CD4-positive, alpha-beta T cell treated with Interleukin-12 subunit alpha and Interleukin-12 subunit beta, for 1 hour (primary cell): ENCODE measurements at places on chromosomes 2 and 18.
A peak's percentile ranks its signal among the peaks of the same experiment; 100 is the strongest.

DNA sequence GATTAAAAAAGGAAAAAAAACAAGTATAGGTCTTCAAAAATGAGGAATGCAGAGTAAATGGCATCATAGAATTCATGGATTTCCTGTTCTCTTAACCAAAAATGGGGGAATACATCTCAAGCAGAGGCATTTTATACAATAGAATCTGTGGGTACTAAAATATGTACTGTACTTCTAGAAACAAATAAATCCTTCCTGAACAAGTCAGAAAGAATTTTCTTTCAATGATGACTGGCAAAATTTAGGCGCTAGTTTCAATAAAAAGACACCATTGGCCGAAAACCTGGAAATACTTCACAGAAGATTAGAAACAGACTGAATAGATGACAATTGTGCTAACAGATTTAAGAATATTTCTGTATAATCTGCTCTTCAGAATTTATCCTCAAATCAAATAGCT lies 15.1 kb downstream of the TRAK2 start:
- no peak for DNase-seq

DNA sequence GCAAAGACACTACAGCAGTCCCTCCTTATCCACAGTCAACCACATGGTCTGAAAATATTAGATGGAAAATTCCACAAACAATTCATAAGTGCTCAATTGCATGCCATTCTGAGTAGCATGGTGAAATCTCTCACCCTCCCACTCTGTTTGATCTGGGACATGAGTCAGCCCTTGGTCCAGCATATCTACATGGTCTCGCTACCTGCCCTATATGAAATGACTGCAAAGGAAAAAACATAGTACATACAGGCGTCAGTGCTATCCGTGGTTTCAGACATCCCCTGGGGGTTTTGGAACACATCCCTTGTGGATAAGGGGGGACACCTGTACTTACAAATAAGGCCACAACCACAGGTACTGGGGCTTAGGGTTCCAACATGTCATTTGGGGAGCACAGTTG lies 73.7 kb downstream of the CABLES1 start:
- DNase-seq: no peak

GRCh38 chr2:26088038-26088643 lies 54.3 kb downstream of the RAB10 start:
- peak; percentile 45 for DNase-seq

- DNase-seq: peak; percentile 10
These were observed 54.0 kb upstream of the GPR75 start for GRCh38 chr2:53913721-53914120.

DNA sequence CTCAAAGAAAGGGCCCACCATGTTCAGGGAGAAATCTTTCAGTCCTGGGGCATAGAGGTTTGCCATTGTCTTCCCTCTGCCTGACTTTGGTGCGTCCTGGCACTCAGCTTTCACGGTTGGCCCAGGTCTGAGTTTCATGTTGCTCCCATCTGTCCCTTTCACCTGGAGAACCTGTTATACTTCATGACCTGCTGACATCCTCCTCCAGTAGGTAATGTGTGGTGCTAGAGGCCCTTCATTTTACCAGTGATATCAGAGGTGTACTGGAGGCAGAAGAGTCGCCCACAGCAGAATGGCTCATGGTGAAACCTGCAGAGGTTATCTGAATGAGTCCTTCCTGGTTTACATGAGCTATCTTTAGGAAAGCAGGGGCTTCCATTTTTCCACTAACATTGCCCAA lies 128.8 kb upstream of the DLX2 start:
- DNase-seq: no peak

- no peak for DNase-seq
These were observed 85.3 kb upstream of the ACVR2A start for GRCh38 chr2:147759536-147759935.

DNA sequence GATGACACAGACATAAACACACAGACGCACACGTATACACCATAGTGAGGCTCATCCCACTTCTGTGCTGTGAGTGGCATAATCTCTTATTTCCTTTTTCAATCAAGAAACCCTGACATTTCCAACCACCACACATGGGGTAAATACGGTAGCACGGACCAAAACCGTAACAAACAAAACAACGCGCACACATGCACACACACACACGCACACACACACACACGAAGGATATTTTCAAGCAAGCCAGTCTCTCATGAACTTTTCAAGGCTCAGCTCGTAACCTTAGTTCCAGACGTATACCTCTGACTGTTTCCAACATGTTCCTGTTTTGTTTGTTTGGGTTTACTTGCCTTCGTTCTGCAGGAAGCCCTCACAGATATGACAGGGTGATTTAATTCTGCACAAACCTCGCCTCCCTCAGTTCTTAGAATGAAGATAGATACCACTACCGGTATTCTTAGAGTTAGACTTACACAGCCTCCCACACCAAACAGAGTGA lies 119.8 kb downstream of the BCL2 start:
- peak; percentile 68 for DNase-seq

DNA sequence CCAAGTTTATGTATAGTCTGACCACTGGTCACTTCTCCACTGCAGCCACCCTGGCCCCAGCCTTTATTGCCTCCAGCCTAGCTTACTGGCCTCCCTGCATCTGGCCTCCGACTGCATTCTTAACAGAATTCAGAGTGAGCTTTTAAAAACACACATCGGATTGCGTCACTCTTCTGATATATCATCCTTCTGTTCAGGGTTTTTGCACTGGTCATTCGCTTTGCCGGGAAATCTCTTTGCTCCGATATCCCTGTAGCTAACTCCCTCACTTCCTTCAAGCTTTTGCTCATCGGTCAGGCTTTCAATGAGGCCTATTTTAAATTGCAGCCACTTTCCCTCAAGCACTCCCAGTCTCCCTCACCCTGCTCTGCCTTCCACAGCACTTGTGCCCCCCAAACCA lies 101.6 kb upstream of the DLX2 start:
- no peak for DNase-seq

DNA sequence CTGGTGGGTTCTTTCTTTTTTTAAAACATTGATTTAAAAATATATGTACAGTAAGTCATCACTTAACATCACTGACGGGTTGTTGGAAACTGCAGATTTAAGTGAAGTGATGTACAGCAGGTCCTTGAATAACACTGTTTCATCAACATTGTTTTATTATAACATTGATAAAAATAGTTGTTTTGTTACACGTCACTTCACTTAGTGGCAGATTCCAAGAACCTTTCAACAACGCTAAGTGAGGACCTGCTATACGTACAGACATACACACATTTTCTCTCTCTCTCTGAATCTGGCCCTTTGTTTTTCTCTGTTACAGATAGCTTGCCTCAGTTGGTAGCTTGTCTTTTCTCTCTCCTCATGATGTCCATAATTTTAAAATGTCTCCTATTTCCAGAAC lies 9.5 kb downstream of the CNOT11 start:
- DNase-seq: no peak

GRCh38 chr2:72694715-72695496 lies 130.9 kb downstream of the EXOC6B start:
- DNase-seq: no peak

DNA sequence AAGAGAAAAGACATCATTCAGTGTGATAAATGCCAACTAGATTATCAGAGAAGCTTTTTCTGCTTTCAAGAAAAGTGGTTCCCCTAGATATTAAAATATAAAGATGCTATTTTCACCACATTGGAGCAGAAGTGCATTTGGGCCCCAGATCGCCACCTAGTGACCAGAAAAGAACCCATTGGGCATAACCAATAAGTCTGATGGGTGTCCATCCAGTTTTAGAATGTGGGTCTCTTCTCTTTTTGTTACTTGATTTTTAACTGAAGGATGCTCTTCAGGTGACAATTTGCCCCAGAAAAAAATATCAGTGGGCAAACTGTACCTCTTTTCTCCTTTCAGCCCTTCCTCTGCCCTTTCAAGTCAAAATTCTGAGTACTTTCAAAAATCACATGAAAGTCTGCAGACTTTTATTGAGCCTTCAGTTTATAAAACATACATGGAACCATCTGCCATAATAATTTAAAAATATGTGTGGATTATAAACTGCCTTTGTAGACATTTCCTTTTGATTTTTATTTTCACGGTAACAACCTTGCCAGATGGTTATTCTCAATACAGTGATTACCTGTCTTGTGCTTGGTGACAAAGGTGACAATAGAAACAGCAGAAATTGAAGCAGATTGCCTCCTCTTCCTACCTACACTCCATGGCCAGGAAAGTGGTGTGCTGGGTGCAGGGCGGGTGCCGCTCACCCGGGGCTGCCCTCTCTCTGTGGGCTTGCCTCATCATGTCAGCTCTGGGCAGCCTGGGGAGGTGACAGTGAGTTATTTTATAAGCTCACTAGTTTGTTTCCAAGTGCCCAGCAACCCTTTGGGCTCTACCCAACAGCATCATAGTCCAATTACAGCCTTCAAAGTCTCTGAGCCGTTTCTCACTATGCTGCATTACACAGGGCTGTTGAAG lies 124.5 kb downstream of the DCDC2C start:
- no peak for DNase-seq

- peak; percentile 32 for DNase-seq
These were observed 664 bp downstream of the CCT4 start for GRCh38 chr2:61887717-61888266.

DNA sequence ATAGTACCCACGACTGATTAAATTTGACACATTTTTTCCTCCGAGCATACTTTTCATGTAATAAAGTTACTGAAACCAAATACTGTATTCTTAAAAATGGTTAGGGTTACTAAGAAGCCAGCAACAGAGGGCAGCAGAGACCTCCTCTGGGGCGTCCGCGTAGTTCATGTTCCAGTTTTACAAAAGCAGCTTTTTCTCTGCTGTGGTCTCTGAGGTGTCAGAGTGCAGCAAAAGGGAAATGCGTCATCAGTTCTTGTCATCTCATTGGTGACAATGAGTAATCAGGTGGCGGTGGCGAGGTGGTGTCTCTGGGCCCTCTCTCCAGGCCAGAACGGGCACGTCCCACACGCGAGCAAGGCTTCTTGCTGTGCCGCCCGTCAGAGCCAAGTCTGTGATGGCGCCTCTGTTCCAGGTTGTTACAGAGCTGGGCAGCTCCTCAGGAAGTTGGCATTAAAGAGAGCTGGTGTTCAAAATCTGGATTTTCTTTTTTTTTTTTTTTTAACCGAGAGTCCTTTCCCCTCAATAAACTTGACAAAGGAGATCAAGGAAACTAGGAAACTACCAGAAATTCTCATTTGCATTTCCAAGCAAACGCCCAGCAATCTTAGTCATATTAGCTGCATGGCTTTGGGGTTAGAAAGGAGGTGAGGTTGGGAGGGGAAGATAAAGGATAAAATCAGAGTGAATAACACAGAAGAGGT lies 98.6 kb upstream of the BZW1 start:
- peak; percentile 96 for DNase-seq

GRCh38 chr2:223952280-223952968 lies 4.8 kb upstream of the MRPL44 start:
- DNase-seq: no peak

DNA sequence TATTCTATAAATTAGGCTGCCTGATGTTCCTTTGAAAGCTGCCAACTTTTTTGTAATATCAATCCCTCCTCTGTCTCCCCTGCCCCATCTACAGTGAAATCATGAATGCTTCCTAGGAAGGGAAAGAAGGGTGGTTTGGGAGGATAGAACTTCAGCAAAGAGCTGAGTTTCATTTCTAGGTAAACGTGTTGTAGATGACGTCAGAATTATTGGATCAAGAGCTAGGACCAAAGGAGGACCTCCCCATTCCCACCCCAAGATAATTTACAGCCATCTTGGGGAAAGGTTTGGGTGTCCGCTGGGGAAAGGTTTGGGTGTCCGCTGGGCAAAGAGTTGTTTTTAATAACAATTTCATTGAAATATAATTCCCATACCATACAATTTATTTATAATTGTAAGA lies 11.2 kb upstream of the ANKRD53 start:
- no peak for DNase-seq

DNA sequence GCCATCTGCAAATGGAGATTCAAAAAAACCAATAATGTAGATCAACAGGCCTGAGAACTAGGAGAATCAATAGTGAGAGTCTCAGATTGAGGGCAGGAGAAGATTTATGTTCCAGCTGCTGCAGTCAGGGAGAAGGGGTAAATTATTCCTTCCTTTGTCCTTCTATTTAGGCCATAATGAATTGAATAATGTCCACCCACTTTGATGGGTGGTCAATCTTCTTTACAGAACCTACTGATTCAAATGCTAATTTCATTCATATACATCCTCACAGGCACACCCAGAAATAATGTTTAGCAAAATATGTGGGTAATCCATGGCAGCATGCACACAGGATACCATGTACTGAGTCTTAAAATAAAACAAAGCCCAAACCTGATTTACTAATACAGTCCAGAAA lies 695.3 kb upstream of the REG3G start:
- DNase-seq: no peak

DNA sequence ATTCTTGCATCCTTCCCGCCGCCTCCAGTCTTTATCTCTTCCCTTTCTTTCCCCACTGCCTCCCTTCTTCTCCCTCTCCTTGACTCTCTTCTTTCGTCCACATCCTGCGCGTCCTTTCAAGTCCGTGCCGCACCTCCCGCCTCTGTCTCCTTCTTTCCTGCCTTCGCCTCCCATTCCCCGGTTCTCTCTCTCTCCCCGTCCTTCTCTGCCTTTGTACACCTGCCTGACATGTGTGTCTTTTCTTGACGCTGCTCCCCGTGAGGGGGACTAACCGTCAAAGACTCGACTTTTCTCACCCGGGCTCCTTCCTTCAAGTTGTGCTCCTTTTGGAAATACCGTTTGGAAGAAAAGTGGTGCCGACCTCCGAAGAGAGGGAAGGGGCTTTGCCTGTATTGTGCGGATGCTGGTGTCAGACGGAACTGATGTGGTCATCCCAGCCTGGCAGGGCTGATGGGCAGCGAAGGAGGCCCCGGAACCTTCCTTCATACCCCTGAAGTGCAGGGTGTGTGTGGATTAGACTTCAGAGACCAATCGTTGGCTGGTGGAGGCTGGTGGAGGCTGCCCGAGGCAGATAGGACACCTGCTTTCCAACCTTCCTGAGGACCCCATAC lies 879 bp downstream of the TMEM178A start:
- DNase-seq: no peak

DNA sequence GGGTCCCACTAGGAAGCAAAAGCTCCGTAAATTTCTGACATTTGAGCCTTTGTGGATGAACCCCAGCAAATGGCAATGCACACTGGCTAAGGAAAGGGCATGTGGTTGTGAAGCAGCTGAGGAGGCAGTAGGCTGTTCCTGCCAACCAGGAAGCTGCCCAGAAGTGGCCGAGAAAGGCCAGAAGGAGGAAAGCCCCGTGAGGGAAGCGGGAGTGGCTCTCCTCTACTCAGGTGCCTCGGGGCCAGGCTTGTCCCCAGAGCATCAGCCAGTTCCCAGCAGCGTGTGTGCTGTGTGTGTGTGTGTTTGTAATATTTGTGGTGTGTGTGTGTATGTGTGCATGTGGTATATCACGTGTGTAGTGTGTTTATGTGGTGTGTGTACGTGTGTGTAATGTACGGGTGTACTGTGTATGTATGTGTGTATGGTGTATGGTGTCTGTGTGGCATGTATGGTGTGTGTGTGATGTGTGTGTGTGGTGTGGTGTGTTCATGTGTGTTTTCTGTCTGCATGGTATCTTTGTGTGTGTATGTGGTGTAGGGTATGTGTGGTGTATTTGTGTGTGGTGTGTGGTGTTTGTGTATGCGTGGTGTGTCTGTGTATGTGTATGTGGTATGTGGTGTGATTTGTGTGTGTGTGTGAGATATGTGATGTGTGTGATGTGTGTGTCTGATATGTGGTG lies 90.6 kb downstream of the APOB start:
- no peak for DNase-seq

GRCh38 chr2:19416784-19417684 lies 58.6 kb upstream of the OSR1 start:
- DNase-seq: no peak
